NCI-H1105 treated with DMSO at 0.1 percent for 48 hours (cell line): ENCODE measurements at places on chromosomes 1 and 21.

DNA sequence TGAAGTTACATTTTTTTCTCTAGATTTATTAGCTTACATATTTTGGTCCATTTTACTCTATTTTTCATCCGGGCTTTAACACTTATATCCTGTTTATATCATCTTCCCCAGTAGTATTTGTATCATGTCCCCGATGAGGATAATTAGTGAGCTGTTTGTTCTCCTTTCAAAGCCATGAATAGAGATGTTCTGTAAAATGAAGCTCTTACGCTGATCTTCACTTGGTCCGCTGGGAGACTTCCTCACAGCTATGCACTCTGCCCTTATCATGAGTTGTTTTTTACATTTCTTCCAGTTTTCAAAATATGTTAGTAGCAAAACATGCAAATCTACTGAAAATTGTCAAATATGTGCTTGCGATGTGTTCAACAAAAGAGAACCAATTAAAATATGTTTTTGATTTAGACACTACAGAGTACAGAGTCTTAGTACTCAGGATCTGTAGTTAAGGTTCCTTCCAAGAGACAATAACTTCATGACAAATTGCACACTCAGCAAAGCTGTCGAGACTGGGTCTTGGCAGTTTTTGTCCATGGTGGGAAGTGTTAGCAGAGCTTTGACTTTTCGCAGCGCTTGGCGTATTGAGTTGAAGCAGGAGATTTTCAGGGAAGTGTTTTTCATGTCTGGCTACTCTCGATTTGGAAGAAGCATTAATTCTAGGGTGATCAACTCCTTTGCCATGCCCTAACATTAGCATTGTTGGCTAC is 292.0 kb upstream of the ADAMTS5 start:
- no peak for DNase-seq

GRCh38 chr1:47792779-47793178 is 204.4 kb downstream of the TRABD2B start:
- no peak for DNase-seq

DNA sequence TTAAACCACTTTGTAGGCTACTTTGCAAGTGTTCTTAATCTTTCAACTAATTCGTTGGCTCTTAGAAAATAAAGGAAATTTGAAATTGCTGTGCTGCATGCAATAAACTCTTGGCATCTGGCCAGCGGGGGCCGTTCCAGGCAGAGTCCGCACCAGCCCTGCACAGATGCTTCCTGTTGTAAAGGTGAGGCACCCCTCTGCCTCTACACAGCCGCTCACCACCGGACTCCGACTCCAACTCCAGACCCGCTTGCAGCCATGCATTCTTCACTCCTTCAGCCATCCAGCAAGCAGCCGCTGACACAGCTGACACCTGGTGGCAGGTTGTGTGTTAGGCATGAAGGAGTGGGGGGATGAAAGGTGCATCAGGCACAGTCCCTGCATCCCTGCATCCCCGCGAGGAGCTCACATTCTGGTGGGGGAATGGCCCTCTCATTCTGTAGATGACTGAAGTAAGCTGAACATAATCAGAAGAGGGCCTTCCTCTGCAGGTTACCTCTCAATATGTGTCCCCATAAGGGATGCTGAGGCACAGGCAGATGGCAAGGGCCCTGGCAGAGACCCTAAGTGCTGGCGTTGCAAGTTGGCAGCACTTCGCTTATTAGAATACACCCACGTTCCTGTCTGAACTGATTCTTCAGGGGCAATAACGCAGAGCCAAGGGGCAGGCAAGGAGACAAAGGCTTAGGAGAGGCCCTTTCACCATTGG is 56.8 kb downstream of the GLIS1 start:
- DNase-seq = peak; percentile 73

GRCh38 chr1:166330096-166330495 is 163.3 kb upstream of the FAM78B start:
- no peak for DNase-seq

- DNase-seq = no peak
Measured at GRCh38 chr1:153192697-153193096, 10.5 kb upstream of the LELP1 start.

DNA sequence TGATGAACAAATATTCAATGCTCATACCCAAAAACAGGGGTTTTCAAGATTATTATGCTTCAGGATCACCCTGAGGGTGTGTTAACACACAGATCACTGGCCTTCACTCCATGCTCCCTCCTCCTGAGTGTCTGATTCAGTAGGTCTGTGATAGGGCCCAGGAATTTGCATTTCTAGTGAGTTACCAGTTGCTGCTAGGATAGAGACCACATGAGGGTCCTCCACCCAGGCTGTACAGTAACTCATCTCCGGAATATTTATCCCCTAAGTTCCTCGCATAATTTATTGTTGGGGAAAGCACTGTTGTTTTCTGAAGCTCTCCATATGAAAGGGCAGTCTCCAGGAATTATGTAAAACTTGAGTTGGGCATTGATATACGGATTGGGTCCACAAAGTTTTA is 1106.6 kb upstream of the B3GALT2 start:
- DNase-seq = no peak

DNA sequence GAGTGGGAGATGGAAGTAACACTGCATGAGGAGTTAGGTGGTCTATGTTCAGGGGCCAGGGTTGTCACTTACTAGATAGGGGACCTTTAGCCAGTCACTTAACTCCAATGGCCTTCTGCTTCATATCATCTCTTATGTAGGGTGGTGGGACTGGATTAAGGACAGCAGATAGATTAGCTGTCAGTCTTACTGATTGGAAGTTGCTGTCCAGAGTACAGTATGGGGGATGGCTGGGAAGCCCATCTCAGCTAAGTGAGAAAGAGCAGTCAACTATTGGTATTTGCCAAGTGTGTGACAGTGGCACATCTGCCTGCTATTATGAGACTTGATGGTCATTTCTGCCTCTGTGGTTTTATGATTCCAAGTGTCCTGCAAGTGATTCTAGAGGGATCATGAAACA is 130.9 kb downstream of the FGGY start:
- no peak for DNase-seq

- no peak for DNase-seq
Measured at GRCh38 chr1:28195780-28196179, 19.3 kb upstream of the PTAFR start.

- no peak for DNase-seq
Measured at GRCh38 chr1:238981317-238981933, 404.9 kb upstream of the CHRM3 start.

GRCh38 chr1:117146575-117147340 is 25.2 kb upstream of the TRIM45 start:
- no peak for DNase-seq

DNA sequence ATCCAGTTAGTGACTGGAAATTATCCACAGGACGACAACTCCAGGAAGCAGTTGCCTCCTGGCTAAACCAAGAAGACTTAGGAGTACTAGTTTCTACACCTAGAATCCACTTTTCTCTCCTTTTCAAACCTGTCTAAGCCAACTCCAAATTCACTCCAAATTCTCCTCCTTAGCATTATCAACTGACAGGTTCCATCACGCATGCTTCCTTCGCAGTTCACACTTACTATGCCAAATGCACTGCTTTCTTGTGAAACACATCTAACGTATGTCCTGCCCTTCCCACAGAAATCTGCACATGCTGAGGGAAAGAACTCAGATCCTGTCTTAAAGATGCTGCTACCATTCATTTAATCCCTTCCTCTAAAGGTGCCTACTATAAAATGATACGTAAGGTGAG is 225.9 kb downstream of the RERE start:
- DNase-seq = no peak

DNA sequence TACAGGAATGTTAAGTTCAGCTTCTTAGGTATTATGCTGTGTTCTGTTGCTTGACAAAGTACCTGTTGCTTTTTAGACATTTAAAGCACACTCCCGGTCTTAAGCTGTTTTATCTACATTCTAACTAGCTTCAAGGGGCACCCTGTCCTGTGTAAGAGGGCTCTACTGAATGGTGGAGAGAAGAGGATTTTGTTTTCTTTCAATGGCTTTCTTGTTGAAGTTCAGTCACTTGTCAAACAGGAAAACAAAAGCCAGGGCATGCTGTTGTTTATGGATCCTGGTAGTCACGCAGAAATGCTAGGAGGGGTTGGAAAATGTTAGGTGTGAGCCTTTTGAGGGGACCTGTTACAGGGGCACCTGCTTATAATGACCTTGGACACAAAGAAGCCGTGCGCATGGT is 30.7 kb downstream of the PGM1 start:
- no peak for DNase-seq

DNA sequence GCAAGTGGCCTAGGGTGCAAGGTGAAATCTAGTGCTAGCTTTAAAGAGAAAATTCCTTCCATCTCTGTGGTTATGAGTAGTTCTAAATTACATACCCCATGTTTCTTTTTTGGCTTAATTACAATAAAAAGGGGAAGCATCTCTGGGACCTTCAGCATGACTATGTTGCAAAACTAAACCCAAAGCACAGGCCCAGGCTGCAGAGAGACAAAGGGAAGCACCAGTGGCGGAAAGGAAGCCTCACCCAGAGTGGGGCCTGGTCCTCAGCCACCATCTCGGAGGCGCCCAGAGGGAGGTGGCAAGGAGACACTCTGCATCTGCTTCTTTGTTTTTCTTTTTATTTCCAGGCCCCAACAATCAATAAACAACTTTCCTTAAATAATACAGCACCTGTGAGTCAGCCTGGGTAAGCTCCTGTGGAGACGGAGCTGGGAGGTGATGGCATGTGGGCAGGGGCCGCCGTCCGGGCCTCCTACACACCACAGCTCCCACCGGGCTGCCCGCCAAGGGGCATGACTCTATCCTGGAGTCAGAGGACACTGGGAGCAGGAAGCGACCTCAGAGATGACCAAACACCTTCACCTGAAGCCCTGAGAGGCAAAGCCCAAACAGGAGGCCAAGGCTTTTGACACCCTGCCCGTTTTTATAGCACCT is 21.7 kb downstream of the ITPKB start:
- no peak for DNase-seq

DNA sequence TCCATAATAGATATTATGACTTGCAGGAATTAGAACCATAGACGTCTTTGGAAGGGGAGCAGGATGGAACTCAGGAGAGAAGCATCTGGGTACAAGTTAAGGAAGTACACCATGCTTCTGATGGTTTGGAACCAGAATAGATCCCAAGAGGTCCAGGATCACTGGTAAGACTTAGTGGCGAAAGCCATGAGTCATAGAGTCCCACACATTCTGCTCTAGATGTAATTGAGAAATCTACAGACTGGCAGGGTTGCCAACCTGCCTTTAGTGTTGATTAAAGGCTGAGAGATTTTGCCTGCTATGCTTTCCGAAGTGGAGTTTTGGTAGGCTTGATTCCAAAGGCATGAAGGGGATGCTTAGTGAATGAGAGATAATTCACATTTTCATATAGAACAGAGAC is 57.1 kb upstream of the C1orf87 start:
- no peak for DNase-seq

GRCh38 chr1:36303650-36304360 is 2.4 kb upstream of the SH3D21 start:
- no peak for DNase-seq

GRCh38 chr1:8352886-8353785 is 35.2 kb downstream of the SLC45A1 start:
- no peak for DNase-seq

DNA sequence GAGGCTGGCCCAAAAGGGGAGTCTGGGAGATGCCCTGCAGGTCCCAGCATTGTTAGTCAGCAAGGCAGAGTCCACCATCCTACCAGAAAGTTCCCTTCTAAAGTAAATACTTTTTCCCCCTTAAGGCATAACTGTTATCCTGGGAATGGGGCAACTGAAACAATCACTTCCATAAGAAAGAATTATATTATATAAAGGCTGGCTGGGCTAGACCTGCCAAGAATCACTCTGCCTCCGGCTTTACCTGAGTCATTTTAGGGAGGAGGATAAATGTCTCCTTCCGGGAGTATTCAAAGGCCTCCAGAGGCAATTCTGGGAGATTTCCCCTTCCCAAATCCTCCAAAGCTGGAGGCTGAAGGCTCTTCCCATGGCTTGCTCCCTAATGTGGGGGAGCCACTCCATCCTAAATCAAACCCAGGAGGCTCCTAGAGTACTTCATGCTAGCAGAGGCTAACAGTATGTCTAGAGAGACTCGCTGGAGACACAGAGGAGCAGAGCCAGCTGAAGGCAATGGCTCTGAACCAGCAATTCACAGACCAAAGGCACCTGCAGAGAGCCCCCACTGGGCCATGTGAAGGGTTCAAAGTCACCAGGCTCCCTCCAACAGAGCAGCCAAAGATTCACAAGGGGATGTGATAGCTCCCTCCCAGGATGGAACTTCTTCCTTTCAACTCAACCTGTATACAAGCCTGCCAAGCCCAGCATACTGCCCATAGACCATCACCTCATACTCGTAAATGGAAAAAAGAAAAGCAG is 116.0 kb downstream of the ASTN1 start:
- no peak for DNase-seq

- no peak for DNase-seq
Measured at GRCh38 chr1:242245255-242245654, 246.4 kb upstream of the MAP1LC3C start.

DNA sequence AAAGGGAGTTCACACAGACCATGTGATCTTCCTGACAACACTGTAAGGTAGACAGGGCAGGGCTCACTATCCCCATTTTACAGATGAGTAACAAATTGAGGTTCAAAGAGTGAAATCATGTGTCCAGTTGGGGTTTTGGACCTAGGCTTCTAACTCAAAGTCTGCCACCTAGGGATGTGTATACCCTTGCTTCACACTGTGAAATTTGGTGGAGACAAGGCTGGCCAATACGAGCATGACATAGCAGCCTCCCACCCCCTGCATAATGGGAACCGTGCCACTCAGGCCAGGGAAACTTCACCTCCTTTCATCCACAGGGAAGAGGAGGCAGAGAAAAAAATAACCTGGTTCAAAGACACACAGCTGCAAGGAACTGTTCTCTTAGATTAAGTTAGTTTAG is 6.8 kb downstream of the IQGAP3 start:
- no peak for DNase-seq

DNA sequence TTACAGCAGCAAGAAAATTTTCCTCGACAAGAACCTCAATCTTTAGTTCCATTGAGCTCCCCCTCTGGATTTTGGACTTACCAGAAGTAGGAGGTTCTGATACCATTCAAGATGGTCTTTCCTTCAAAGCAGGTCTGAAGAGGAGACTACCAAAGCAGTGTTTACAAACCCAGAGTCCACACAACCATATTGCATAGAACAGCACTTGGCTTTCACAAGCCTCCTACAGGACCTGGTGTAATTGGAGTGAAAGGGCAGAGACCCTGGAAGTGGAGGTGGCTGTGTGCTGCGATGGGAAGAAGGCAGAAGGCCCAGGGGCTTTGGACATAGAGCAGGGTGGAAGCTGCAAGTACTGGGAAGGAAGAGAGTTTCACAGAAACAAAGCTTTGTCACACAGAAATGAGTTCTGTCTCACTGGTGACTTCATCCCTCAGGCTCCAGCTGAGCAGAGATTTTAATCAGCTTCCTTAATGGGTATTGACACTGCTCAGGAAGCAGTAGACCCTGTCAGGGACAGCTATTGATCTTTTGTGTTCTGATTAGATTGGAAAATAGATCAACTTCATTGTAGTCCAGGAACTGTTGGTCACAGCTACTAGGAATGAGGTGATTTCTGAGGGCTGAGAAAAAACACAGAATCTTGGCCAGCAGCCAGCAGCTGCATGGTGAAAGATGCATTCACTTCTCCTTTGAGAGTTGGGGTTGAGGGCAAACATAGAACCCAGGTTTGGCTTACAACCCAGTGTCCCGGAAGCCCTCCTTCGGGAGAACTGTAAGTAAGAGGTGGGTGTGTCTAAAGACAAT is 124.0 kb downstream of the SYT2 start:
- DNase-seq = peak; percentile 25
